Hepatocyte (in vitro differentiated cells): ENCODE measurements at places on chromosomes 1 and 21. TPM values are rescaled to one million over a fixed set of nuclear protein-coding genes. Genes with fewer than 3 reads are reported as not detected.

CHIA gene
- total RNA-seq: 0.28 TPM in 1 of 2 replicates, not detected in the other

GFI1 gene
- 0.10 and 0.24 TPM in 2 replicates for total RNA-seq

S100A9 gene
- 3.2 and 11.9 TPM in 2 replicates for total RNA-seq

TNFRSF8 gene
- total RNA-seq: not detected in 2 replicates

TTC22 gene
- total RNA-seq: 8.1 and 8.5 TPM in 2 replicates

ACTA1 gene
- 0.12 and 0.33 TPM in 2 replicates for total RNA-seq

STXBP3 gene
- 55.7 and 77.5 TPM in 2 replicates for total RNA-seq

MCOLN3 gene
- 12.4 and 16.4 TPM in 2 replicates for total RNA-seq

FCRL4 gene
- not detected in 2 replicates for total RNA-seq

SLC30A7 gene
- 39.9 and 61.9 TPM in 2 replicates for total RNA-seq

RGS4 gene
- 13.1 and 16.8 TPM in 2 replicates for total RNA-seq

SLAMF6 gene
- not detected in 2 replicates for total RNA-seq

UMODL1 gene
- total RNA-seq: 0.16 and 0.47 TPM in 2 replicates

FAAP20 gene
- total RNA-seq: 24.9 and 36.6 TPM in 2 replicates

MARK1 gene
- total RNA-seq: 5.7 and 7.1 TPM in 2 replicates

FCRL1 gene
- not detected in 2 replicates for total RNA-seq

PLA2G2F gene
- total RNA-seq: not detected in 2 replicates

ADAMTS5 gene
- total RNA-seq: 2.9 and 3.1 TPM in 2 replicates

ELF3 gene
- total RNA-seq: 336 and 367 TPM in 2 replicates

GJA4 gene
- total RNA-seq: 2.5 and 3.8 TPM in 2 replicates

PPIAL4G gene
- 0.07 TPM in 1 of 2 replicates, not detected in the other for total RNA-seq

OLFML2B gene
- 1.2 and 2.2 TPM in 2 replicates for total RNA-seq

ERG gene
- 4.7 and 5.1 TPM in 2 replicates for total RNA-seq

NPHS2 gene
- not detected in 2 replicates for total RNA-seq

FMO4 gene
- total RNA-seq: 20.5 and 31.4 TPM in 2 replicates

CFHR5 gene
- 0.56 and 0.77 TPM in 2 replicates for total RNA-seq

C1QA gene
- total RNA-seq: 5.4 and 5.9 TPM in 2 replicates

EVA1C gene
- 2.9 and 3.4 TPM in 2 replicates for total RNA-seq

LENEP gene
- total RNA-seq: 0.92 TPM in 1 of 2 replicates, not detected in the other

GIPC2 gene
- total RNA-seq: 24.0 TPM in 2 replicates

NR1I3 gene
- total RNA-seq: 2.6 and 4.1 TPM in 2 replicates

ZBTB7B gene
- 27.3 and 29.2 TPM in 2 replicates for total RNA-seq

PDE4B gene
- 3.4 and 4.1 TPM in 2 replicates for total RNA-seq

HAPLN2 gene
- not detected in 2 replicates for total RNA-seq

BLACAT1 gene
- 0.40 and 0.48 TPM in 2 replicates for total RNA-seq

PADI4 gene
- not detected in 2 replicates for total RNA-seq

CELA2B gene
- 0.73 TPM in 1 of 2 replicates, not detected in the other for total RNA-seq

ATP1A2 gene
- 2.9 and 4.7 TPM in 2 replicates for total RNA-seq

KCNJ9 gene
- not detected in 2 replicates for total RNA-seq

PLA2G2A gene
- 170 and 340 TPM in 2 replicates for total RNA-seq

PTPRU gene
- 29.6 and 34.3 TPM in 2 replicates for total RNA-seq

TFF3 gene
- total RNA-seq: 84.4 and 92.0 TPM in 2 replicates

LEMD1 gene
- 2.4 TPM in 1 of 2 replicates, not detected in the other for total RNA-seq

IFNAR1 gene
- 23.1 and 26.9 TPM in 2 replicates for total RNA-seq

SIPA1L2 gene
- 35.9 and 50.1 TPM in 2 replicates for total RNA-seq

RGS13 gene
- 3.3 and 4.4 TPM in 2 replicates for total RNA-seq
